ENCODE measurements at places on chromosomes 1 and 21.

- no peak for DNase-seq
Measured at GRCh38 chr1:107389410-107390396, 248.9 kb downstream of the NTNG1 start.

GRCh38 chr1:152110365-152110859 lies 4.8 kb downstream of the TCHH start:
- DNase-seq, result no peak

DNA sequence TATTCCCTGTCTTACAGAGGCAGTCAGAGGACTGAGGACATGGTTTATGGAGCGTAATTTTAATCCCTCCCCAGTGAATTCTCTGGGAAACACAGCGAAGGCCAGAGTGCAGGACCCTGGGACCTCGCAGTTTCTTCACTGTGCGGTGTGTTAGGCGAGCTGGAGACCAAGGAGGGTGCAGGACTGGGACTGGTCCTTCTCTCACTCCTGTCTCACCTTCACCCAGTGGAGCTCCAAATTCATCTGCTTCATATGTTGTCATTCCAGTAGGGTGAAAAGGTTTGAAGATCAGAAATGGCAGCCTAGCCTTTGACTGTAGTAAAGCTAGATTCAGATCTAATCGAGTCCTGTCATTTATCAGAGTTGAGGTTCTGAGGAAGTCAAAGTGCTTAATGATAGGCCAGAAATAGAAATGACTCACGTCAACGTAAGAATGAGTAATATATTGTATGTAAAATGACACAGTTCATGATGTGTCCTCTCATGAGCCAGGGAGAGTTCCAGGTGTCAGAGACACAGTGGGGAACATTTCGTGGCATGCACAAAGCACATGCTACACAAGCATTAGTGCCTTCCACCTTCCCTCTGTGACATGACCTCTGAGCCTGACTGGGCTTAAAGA lies 647.5 kb downstream of the SMYD3 start:
- no peak for DNase-seq

DNA sequence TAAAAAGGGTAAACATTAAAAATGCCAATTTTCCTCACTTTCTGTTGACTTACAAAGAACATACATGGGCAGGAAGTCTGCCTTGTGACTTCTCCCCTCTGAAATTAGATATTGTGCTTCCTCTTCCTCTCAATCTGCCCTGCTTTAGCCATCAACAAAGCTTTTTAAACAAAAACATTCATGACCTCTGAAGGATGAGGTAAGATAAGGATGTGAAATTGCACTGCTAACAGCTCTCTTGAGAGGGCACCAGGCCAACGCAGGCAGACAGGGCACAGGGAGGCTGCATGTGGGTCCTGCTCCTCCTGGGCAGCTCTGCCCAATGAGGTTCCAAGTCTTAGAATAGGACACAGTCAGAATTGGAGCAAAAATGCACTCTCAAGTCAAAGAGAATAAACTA lies 62.1 kb downstream of the DEGS1 start:
- DNase-seq, result no peak

- DNase-seq, result no peak
Measured at GRCh38 chr1:211285196-211285595, 26.0 kb downstream of the RCOR3 start.

DNA sequence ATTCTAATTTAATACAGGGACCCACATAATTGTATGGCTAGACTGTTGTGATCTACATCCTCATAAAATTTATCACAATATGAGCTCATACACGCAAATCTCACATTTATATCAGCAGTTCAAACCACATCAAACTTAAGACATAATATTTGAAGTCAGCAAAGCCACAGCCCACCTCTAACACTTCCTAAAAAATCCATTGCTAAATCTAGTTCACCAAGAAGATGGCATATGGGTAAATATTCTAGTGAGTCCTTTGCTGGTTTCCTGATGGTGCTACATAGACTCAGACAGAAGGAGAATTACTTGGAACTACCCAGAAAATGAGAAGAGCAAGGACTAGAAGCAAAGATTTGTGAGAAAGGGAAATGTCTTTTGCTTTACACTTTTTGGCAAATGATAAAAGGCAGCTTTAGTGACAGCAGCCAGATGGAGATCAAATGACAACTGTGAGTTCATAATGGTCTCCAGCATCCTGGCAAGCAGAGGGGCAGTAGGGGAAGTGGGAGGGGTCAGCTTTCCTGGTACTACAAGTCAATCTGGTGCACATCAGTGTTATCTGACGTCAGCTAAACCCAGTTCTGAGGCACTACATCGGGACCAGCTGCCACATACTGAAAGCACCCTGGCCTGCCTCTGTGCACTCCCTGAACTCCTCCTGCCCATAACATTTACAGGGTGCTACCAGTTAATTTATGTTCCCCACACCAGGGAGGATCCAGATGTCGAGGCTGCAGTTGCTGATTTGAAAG lies 10.6 kb upstream of the GADD45A start:
- DNase-seq, result no peak

DNA sequence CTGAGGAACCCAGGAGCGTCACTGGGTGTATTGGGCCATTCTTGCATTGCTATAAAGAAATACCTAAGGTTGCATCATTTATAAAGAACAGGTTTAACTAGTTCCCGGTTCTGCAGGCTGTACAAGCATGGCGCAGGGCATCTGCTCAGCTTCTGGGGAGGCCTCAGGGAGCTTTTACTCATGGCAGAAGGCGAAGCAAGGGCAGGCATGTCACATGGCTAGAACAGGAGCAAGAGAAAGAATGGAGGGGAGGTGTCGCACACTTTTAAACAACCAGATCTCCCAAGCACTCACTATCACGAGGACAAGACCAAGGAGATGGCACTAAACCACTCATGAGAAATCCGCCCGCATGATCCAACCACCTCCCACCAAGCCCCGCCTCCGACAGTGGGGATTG lies 65.2 kb downstream of the PSMG1 start:
- DNase-seq, result no peak

GRCh38 chr1:208142590-208143382 lies 101.4 kb downstream of the PLXNA2 start:
- DNase-seq, result no peak

DNA sequence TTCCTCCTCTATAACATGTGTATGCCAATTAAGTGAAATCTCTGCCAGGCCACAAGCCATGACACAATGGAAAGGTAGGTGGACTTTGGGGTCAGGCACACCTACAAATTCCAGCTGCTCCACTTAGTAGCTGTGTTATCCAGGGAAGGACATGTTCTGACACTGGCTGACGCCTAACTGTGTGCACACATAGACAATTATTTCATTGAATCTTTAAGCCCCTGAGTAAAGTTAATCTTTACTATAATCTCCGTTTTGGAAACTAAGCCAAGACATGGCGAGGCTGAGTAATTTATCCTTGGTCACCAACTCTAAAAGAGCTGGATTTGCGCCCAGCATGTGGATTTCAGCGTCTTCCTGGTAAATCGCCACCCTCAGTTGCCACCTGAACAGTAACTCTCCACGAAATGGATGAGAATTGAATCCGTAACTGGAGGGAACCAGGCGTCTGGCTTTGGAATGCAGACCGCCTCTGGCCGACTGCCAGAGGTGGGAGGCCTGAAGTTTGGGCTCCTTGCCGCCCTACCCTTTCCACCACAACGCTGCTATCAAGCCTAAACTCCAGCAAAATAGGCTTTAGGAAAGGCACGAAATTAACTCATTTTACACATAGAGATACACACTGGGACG lies 888 bp upstream of the SNRPE start:
- DNase-seq, result no peak

- DNase-seq, result no peak
Measured at GRCh38 chr1:217590598-217590997, 40.3 kb downstream of the GPATCH2 start.

DNA sequence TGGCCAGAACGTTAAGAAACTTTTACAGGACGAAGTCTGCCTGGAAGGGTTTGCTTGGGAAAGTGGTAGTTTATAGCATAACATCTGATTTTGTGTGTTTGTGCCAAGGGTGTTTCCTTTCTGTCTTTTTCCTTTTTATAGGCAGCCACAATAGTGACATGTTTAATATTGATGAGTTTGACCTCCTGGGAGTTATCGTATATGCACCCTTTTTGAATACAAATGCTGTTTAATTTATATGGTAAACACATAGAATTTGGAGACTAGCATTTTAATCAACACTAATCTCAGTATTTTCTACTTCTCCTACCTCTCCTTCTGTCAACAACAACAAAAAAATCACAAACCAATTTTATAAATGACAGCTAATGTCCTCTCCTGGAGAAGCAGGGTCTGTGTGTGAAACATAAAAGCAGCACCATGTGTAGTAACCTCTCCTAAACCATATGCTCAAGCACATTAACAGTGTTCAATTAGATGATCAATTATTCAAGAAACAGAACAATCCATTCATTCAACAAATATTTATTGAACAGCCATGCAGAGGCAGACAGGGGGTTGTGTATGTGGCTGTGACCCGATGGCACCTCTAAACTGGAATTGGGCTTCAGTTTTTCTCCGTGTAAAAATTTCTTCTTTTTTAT lies 604 bp upstream of the FMN2 start:
- DNase-seq, result no peak

GRCh38 chr1:32891241-32891570 lies 4.9 kb downstream of the HPCA start:
- no peak for DNase-seq

DNA sequence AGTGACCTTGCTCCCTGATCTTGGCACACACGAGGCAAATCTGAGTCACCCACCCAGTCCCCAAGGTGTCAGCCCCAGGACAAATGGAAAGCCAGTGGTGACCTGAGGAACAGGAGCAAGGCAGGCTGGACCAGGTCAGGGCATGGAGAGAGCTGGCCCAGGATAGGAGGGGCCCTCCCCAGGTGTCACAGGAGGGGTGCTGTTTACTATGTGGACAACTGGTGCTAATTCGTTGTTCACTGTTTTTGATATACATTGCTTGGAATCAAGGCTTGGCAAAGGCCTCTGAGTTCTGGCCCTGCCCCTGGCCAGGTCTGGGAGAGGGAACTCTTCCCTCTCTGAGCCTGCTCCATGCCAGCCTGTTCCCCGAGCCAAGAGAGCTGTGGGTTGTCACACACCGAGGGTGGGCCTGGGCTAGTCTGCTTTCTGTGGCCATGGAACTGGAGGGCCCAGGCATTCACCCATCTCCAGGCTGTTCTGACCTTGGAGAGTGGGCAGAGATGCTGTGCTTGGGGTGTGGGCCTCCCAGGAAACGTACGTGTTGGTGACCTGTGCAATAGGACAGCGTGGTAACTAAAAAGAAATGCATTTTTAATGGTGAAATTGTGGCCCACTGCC lies 41.8 kb downstream of the CRYAA start:
- no peak for DNase-seq

DNA sequence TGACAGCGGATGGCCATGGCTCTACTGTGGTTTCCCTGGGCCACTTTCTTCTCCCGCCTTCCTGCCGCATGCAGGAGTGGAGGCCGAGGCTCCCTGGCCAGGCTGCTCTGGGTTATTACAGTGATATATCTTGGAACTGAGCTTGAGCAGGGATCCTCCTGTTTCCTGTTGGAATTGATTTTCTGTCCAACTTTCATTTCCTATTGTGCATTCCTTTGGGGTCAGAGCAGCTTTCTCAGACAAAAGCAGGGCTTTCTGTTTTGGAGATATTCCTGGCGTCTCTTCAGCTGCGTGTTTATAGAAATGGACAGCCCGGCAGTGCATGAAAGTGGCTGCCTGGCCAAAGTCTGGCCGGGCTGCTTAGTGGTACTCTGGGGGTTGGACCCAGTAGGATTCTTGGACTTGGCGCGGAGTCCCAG lies 146.4 kb downstream of the KIF26B start:
- DNase-seq, result no peak

DNA sequence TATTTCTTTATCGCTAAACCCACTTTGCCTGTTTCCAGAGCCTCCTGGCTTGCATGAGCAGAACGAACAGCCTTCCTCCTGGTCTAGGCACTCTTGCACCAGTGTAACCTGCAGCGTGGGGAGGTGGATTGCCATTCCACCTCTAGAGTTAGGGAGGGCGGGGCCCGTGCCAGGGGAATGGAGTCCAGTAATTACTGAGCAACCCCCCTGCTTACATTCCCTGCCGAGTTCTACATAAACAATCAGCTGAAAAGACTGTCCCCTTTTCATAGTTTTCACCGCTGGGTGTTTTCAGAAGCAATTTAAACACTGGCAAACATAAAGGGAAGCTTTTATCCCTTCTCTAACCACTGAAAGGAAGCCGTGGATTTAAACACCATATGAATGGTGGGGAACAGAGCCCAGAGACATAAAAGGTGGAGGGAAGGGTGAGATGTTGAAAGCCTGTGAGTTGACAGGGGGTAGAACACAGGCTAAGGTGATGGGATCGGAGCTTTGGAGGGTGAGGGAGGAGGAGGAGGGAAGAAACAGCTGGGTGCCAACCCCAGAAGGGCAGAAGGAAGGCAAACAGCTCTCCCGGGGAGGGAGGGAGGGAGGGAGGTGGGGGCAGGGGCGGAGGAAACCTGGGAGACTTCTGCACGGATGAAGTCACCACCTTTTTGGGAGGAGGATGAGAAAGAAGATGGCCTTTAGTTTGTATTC lies 68.0 kb upstream of the WDR26 start:
- peak; percentile 85 for DNase-seq

GRCh38 chr1:226529891-226530290 lies 18.7 kb upstream of the STUM start:
- no peak for DNase-seq

DNA sequence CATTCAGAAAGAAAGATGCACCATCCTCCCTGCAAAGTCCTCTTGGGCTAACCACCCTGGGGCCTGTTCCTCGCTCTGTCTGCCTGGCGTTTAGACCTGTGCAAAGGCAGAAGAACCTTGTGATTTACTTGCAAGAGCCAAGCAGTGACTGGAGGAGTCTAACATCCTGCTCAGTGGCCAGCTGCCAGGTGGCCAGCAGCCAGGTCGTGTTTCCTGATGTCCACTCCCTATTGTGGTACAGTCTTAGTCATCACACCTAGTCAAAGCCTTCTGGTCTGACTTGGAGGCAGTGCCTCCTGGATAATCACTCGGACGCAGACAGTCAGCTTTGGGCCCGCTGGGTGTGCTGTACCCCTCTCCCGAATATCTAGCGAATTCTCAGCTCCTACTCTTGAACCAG lies 118.1 kb downstream of the PGBD5 start:
- DNase-seq, result no peak

DNA sequence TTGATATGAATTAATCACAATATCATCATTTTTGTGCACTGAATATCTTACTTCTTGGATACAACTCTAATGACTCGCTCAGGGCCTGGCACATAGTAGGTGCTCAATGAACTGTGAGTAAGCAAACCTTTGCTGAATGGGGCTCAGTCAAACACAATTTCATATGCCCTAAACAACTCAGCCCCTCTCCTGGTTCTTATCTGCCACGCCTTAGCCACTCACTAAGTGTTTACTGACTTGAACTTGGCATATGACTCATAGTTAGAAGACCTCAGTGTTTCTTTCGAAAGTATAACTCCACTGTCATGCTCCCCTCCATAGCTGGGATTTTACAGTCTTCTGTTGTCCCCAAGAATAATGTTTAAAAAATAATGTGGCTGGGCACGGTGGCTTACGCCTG lies 4.8 kb upstream of the IFNLR1 start:
- no peak for DNase-seq

DNA sequence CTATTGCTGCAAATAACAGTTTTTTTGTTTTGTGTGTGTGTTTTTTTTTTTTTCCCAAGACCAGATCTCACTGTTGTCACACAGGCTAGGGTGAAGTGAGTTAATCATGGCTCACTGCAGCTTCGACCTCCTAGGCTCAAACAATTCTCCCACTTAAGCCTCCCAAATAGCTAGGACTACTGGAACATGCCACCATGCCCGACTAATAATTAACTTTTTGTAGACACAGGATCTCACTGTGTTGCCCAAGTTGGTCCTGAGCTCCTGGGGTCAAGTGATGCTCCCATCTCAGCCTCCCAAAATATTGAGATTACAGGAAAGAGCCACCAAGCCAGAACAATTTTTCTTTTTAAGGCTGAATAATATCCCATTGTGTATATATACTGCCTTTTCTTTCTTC lies 34.9 kb downstream of the DRAM2 start:
- DNase-seq, result no peak

GRCh38 chr1:168220470-168220871 lies 5.3 kb upstream of the SFT2D2 start:
- no peak for DNase-seq
